ENCODE measurements at places on chromosomes 11 and 22.

GRCh38 chr11:116791002-116791812 is 472 bp downstream of the APOA5 start:
- no peak for DNase-seq

DNA sequence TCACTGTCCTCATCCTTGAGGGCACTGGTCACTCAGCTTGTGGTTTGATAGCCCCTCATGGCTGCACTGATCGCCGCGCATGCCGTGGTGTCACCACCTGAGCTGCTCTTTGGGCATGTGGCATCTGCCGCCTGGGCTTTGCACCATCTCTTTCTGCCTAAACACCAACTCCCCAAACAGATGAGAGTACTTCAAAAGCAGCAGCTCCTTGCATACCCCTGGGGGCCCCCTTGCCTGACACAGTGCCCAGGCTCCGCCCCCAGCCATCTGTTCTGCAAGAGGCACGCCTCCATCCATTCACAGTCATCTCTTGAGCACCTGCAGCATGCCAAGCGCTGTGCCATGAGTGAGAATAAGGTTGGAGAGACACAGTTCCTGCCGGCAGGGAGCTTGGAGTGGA is 104.5 kb upstream of the B3GAT1 start:
- peak; percentile 15 for DNase-seq

DNA sequence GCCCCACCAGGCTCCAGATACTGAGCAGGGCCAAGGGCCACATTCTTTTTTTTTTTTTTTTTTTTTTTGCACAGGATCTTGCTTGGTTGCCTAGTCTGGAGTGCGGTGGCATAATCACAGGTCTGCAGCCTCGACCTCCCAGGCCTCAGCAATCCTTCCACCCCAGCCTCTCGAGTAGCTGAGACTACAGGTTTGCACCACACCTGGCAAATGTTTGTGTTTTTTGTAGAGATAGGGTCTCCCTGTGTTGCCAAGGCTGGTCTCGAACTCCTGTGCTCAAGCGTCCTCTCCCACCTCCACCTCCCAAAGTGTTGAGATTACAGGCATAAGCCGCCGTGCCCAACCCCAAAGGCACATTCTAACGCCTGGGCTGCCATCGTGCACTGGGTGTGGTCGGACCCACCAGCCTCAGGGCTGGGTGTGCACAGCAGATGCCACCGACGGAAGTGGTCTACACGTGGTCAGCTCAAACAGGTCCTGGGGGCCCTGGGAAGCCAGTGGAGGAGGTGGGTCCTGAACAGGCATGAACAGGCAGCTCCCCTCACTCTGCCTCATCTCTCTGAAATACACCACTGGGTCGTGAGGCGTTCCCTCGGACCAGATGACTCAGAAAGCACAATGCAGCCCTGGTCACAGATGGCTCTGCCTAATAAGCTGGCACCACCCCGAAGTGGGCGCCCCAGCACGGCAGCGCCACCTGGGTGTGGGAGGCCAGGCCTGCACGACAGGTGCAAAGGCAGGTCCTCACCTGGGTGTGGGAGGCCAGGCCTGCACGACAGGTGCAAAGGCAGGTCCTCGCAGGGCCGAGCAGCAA is 5.1 kb upstream of the B4GALNT4 start:
- no peak for DNase-seq

DNA sequence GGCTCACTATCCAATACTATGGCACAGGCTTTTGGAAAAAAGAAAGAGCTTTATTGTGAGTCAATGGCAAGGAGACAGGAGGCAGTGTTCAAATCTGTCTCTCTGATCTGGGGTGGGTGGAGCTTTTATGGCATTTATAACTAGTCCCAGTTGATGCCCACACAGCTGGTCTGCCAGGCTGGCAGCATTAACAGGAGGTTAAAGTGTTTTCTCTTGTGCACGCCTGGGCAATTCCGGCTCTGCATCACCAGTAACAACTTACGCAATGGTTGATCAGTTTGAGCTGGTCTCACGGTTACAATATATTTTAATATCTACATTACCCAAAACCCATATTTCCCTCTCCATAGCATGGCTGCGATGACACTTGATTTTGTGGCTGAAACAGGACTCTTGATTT is 15.1 kb upstream of the SMIM38 start:
- no peak for DNase-seq

GRCh38 chr22:23837496-23837859 is 1.3 kb downstream of the DERL3 start:
- no peak for DNase-seq

GRCh38 chr11:59601788-59602187 is 13.8 kb downstream of the OSBP start:
- no peak for DNase-seq

DNA sequence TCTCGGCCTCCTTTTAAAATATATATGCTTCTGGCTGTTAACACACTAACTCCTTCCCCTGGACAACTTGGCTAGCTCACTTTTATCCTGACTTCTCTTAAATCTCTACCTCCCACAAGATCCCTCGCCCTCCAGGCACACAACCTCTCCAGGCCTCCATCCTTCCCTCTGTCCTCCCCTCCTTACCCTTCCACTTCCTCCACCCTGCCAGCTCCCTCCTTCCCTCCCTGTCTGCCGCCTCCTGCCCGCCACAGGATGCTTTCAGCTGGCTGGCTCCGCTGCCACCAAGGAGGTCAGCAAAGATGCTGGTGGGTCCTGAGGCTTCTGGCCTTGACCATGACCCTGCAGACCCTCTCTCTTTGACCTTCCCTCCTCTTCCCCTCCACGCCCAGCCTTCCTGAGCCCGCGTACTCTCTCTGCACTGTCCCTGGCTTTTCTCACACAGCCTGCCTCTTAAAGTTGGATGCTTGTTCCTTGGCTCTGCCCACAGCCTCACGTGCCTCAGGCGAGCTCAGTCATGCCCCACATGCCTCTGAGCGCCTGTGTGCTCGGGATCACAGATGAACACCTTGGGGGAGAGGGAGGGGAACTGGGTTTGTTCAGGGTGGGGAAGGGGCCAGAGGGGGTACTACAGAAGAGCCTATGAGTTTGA is 6.7 kb downstream of the NFAM1 start:
- no peak for DNase-seq

- peak; percentile 73 for DNase-seq
Measured at GRCh38 chr11:46006418-46007070, 84.1 kb downstream of the LARGE2 start.

Data from NCI-H2227 treated with DMSO at 0.1 percent for 48 hours (cell line).